Amniotic epithelial cell (primary cell): ENCODE measurements at places on chromosomes 2 and 18.

GRCh38 chr2:184272056-184272455 is 326.3 kb upstream of the ZNF804A start:
- DNase-seq, result no peak

DNA sequence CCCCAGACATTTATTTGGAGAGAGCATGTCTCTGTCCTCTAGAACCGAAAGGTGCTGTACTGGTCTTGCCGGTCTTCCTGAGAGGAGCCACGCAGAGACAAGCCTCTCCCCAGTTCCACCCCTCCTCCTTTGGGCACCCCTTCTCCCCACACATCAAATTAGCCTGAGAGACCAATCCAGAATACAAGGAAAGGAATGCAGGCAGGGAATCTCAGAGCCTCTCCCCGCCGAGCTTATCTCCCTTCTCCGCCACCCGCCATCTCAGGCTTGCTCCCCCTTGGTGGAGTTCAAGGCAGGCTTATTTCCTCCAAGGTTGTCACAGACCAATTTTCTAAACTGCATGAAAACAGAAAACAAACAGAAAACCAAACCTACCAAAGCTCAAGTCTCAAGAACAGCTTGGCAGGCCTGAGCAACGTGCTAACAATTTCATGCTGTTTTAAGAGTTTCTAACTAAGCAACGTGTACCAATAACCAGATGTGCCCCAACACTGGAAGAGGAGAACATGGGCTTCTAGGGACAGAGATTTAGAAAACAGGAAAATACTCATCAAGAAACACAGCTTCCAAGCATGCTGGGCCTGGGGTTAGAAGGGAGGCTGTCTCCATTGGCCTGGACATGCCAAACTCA is 124.5 kb upstream of the PKDCC start:
- DNase-seq, result peak; percentile 70

DNA sequence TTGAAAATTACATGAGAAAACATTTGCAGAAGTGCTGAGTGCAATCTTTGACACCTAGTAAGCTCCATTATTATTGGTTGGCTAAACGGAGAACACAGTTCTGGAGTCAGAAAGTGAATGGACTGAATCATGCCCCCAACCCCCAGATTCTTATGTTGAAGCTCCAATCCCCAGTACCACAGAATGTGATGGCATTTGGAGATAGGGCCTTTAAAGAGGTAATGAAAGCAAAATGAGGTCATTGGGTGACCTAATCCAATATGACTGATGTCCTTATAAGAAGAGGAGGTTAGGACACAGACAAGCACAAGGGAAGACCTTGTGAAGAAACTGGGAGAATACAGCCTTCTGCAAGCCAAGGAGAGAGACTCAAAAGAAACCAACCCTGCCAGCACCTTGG is 200.9 kb upstream of the EPAS1 start:
- DNase-seq, result peak; percentile 86

DNA sequence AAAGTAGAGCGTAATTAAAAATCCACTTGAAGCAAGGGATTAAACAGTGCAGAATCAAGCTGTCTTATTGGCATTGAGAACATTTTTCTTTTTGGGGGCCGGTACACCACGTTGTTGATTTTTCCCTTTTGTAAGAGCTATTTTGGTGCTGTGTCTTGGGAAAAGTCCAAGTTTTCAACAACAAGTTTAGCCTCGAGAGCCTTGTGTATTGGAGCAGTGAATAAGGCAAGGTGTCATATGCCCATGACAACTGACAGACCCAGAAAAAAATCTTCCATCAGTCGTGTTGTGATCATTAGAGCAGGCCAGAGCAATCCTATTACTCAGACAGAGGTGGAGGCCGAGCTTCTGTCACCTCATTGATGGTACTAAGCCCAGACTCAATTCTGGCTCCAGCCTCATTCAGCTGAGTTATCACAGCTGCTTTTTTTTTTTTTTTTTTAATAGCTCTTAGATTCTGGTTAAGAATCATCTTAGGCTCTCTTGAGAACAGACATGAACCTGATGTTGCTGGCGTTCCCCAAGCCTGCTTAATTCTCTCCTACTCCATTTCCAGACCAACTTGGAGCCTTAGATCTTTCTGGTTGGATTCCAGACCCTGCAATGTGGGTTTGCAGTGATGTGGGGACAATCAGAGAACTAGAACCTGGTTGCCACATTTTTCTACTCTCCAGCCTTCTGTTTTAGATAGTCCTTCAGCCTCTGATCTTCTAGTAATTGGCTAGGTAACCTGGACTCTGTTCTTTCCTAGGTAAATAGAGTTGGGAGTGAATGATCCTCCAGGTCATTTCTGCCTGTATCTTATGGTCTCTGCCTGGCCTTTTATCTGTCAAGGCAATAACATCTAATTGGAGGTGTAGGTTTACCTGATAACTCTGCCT is 43.1 kb downstream of the MOGAT1 start:
- no peak for DNase-seq

DNA sequence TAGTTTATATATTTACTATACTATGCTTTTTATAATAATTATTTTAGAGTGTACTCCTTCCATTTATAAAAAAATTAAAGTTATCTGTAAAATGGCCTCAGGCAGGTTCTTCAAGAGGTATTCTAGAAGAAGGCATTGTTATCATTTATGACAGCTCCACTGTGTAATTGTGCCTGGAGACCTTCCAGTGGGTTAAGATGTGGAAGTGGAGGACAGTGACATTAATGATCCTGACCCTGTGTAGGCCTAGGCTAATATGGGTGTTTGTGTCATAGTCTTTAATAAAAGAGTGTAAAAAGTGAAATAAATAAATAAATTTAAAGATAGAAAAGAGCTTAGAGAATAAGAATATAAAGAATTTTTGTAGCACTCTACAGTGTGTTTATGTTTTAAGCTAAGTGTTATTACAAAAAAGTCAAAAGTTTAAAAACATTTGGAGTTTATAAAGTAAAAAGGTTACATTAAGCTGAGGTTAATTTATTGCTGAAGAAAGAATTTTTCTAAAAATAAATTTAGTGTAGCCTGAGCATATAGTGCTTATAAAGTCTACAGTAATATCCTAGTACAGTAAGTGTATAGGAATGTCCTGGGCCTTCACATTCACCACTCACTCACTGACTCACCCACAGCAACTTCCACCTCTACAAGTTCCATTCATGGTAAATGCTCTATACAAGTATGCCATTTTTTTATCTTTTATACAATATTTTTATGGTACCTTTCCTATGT is 190.0 kb upstream of the SESTD1 start:
- peak; percentile 91 for DNase-seq

- DNase-seq, result no peak
These were observed 40.1 kb downstream of the MTCL1 start for GRCh38 chr18:8745355-8746014.

DNA sequence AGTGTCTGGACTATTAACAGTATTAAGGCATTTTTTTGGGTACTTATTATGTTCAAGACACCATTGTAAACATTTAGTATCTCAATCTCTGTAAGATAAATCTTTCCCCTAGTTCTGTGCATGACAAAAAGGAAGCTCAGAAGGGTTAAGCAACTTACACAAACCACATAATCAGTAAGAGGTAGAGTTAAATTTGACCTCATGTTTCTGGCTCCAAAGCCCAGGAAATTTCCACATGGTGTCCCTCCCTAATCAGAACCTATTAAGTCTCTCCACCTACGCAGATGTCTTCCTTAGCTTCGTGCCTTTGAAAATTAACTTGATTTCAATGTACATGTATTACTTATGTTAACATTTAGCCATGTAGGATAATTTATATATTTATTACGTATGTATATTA is 2.0 kb downstream of the MFSD6 start:
- DNase-seq, result no peak

DNA sequence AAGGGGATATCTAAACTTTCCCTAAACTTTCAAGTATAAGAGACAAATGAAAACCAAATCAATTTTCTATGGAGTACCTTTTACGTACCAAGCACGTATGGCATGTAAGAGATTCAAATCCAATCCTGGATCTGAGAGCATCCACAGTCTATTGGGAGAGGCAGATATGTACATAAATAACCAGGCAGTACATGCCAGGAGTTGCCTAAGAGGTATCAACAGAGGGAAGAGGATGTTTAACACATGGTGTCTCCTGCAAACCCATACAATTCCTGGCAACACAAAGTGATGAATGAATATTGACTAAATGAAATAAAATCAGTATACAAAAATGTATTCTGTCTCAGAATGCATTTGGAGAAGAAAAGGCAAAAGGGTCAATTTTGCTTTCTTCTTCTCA is 116.6 kb downstream of the PIGN start:
- peak; percentile 60 for DNase-seq

DNA sequence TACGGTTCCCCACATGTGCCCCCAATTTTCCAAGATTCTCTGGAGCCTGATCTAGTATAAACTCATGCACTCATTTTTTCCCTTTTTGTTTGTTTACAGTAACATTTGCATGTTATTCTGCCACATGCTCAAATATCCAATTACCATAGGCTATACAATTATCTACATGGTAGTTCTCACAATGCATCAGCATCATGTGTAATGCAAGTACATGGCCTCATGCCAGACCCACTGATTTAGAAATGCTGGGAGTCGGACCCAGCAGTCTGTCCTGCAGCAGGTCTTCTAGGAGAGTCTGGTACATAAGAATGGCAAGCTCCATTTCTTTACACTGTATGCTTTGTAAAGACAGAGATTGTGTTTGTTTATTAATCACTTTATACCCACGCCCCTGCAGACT is 107.7 kb downstream of the CBLN2 start:
- DNase-seq, result no peak
